ENCODE measurements at places on chromosomes 1 and 21. TPM values are rescaled to one million over a fixed set of nuclear protein-coding genes. Genes with fewer than 3 reads are reported as not detected.

DNA sequence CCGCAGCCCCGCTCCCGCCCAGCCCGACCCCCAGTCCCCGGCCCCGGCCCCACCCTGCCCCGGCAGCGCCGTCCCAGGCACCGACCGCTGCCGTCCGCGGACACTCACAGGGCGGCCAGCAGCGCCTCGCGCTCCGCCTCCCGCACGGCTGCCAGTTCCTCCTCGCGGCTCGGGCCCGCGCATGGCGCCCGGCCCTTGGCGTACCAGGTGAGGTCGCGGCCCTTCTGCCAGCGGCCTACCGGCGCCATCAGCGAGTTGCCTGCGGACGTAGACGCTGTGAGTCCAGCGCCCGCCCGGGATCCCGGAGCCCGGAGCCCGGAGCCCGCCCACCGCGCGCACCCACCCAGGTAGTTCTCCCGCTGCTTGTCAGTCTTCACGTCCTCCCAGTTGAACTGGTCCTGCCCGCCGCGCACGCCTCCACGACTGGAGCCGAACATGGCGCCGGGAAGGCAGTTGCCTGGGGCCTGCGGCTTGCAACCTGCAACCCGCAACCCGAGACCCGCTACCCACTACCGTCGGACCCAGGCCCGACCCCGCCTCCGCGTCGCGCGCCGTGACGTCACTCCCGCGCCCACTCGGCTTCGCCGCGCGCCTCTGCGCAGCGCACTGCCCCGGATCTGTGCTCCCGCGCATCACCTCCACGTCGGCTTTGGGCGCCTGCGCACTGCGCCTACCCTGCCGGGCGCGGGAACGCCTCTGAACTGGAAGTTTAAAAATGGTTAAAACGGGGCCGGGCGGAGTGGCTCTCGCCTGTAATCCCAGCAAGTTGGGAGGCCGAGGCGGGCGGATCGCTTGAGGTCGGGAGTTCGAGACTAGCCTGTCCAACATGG lies at the start of gene C1orf35:
Gene C1orf35 (minus strand): TSS at position 535 of the 830 bp plus-strand sequence. CDS start 98 bp downstream, at position 437.
- H3K4me1 ChIP-seq: peaks cover 23% of the 10 kb centered on the region
- no peaks in the 10 kb centered on the region for H3K27me3 ChIP-seq
- H3K4me3 ChIP-seq: peak within 1 kb of the TSS; percentile 87

DNA sequence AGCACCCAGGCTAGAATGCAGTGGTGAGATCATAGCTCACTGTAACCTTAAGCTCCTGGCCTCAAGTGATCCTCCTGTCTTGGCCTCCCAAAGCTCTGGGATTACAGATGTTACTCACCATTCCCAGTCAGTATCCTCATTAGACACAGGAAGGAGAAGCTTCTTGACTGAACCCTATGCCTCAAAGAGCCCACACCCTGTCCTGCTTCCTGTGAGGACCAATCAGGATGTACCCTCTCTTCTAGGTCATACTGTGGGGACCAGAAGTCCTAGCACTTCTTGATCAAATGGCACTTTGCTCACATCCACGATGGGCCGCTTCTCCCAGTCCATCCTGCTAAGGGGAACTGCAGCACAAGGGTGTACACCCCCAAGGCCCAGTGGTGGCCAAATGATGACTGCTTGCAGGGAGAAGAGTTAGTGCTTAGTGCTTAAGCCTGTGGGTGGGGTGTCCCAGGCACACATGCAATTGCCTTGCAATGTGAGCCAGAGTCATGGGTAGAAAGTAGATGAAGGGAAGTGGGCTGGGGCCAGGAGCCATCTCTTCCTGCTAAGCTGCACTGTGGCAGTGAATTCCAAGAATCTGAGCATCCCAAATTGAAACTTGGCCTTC lies 9.8 kb downstream of the CD34 start:
- peaks cover 15% of the 10 kb centered on the region for H3K4me1 ChIP-seq
- H3K36me3 ChIP-seq: no peaks in the 10 kb centered on the region
- no peak overlapping the region for H3K27ac ChIP-seq
- no peak for DNase-seq

DNA sequence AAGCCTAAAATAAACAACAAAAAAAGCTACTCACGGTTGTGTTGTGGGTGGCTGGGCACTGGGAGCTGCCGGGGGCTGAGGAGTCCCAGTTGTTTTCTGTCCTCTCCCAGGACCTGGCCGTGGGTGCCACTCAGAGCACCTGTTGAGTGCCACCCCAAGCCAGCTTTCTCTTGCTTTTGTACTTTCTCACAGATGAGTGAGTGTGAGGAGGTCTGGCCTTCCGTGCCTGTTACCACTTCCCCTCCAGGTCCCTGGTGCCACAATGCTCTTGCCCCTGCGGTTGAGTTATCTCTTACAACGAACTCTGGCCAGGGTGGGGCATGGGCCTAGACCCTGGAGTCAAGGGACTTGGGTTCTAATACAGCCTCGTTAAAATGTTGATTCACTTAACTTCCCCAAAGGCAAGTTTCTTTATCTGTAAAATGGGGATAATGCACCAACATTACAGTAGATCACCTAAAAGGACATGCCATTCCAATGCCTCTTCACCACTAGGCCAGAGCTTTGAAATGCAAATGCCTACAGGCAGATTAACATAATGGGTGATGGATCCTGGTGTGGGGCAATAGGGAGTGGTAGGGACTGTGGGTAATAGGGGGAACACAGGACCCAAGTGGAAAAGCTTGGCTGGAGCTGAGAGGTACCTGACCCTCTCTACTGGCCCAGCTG lies at the start of gene CNR2:
Gene CNR2 (minus strand): TSS at position 151 of the 669 bp plus-strand sequence. CDS start 37,745 bp downstream, outside the sequence.
- H3K27ac ChIP-seq: no peak within 1 kb of the TSS
- H3K27me3 ChIP-seq: no peaks in the 10 kb centered on the region
- peaks cover 6% of the 10 kb centered on the region for H3K4me1 ChIP-seq
- H3K36me3 ChIP-seq: no peaks in the 10 kb centered on the region

GRCh38 chr21:34865400-34866241 lies 183.5 kb downstream of the RUNX1 start:
- H3K36me3 ChIP-seq: peaks cover 85% of the 10 kb centered on the region
- H3K27me3 ChIP-seq: no peaks in the 10 kb centered on the region
- peaks cover 77% of the 10 kb centered on the region for H3K4me1 ChIP-seq
- DNase-seq: peak; percentile 79

GRCh38 chr1:21068937-21069336 lies 107.8 kb downstream of the EIF4G3 start:
- peaks cover 11% of the 10 kb centered on the region for H3K36me3 ChIP-seq
- no peak overlapping the region for H3K4me3 ChIP-seq
- H3K4me1 ChIP-seq: no peaks in the 10 kb centered on the region
- DNase-seq: no peak
- no peak overlapping the region for H3K27ac ChIP-seq

DNA sequence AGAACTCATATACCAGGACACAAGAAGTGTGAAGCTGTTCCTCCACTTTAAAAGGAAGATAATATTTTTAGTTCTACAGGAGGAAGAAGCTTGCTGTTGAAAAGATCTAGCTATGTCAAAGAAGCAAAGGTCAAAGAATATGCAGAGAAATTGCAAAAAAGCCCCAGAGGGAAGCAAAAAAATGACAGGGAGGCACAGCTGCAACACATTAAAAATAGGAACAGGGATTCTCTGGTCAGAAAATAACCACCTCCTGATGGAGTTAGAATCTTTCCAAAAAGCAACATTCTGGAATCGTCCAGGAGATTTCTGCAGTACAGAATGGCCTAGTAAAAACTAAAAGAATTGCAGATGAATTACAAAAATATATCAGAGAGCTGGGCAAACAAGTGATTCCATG lies 238.9 kb upstream of the PRMT6 start:
- no peak overlapping the region for H3K4me3 ChIP-seq
- H3K36me3 ChIP-seq: no peaks in the 10 kb centered on the region
- H3K27ac ChIP-seq: no peak overlapping the region

DNA sequence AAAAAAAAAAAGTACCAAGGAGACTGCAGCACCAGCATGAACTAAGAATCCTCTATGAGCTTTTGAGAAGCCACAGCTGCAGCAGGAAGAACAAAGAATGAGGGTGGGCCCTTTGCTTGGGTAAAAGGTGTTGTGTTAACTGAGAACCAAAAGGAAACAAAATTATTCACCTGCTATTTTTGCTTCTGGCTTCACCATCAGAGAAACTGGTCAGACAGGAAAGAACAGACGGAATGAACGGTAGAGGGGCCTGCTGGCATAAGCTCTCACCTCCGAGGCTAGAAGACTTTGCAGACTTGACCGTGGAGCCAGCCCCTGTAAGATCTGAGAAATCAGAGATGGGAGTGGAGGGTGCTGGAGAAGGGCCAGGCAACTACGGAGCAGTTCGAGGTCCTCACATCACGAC lies 27.6 kb downstream of the IL10RB start:
- no peak for DNase-seq
- H3K4me3 ChIP-seq: no peak overlapping the region
- no peaks in the 10 kb centered on the region for H3K27me3 ChIP-seq
- peaks cover 3% of the 10 kb centered on the region for H3K4me1 ChIP-seq
- peaks cover 15% of the 10 kb centered on the region for H3K36me3 ChIP-seq
- no peak overlapping the region for H3K27ac ChIP-seq

GRCh38 chr1:156602557-156602993 lies 1.3 kb upstream of the GPATCH4 start:
- H3K4me1 ChIP-seq: peaks cover 18% of the 10 kb centered on the region
- H3K27ac ChIP-seq: peak overlapping the region; percentile 31
- H3K36me3 ChIP-seq: peaks cover 35% of the 10 kb centered on the region
- peak overlapping the region; percentile 86 for H3K4me3 ChIP-seq
- H3K27me3 ChIP-seq: no peaks in the 10 kb centered on the region

- no peaks in the 10 kb centered on the region for H3K27me3 ChIP-seq
- no peak for DNase-seq
- H3K4me1 ChIP-seq: peaks cover 3% of the 10 kb centered on the region
These were observed 42.6 kb upstream of the LBR start for GRCh38 chr1:225470211-225471108.

DNA sequence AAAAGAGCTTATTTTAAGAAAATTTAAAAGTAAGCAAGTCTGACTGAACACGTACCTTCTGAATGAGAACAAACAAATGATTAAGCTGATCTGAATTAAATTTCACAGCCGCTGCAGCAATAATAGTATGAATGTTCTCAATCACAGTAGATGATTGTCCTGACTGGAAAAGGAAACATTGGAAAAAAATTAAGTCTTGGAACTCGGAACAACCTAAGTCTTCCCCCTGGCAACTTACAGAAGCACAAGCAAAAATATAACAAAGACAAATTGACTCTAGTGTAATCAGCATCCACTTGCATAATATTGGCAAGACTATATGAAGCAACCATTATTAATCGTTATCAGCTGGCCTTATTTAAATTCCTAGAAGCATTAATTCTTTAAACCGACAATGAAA lies 60.5 kb downstream of the USP24 start:
- DNase-seq: no peak
- no peaks in the 10 kb centered on the region for H3K4me1 ChIP-seq
- peaks cover 79% of the 10 kb centered on the region for H3K36me3 ChIP-seq
- H3K4me3 ChIP-seq: no peak overlapping the region

DNA sequence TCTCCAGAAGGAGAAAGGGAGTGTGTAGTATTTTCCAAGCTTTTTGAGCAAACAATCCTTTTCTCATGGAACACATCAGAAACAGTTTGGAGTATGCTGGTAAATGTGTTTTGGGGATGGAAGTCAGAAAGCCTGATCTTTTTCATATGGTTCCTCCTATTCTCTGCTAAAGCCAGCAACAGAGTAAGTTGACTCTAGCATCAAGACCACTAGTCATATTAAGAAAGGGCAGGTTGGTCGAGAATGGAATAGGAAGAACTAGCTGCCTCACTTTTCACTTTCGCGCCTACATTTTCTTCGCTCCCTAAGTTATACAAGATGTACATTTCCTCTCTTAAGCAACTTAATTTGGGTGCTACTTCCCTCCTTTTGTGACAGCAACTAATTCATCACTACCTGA lies 24.0 kb downstream of the PPT1 start:
- peaks cover 13% of the 10 kb centered on the region for H3K4me1 ChIP-seq
- no peaks in the 10 kb centered on the region for H3K27me3 ChIP-seq
- no peak overlapping the region for H3K27ac ChIP-seq
- DNase-seq: no peak
- peaks cover 78% of the 10 kb centered on the region for H3K36me3 ChIP-seq
- H3K4me3 ChIP-seq: no peak overlapping the region

GRCh38 chr1:28322194-28322593 lies 6.6 kb upstream of the MED18 start:
- H3K36me3 ChIP-seq: no peaks in the 10 kb centered on the region
- H3K27ac ChIP-seq: no peak overlapping the region
- DNase-seq: no peak
- no peak overlapping the region for H3K4me3 ChIP-seq
- H3K4me1 ChIP-seq: peaks cover 5% of the 10 kb centered on the region

- no peaks in the 10 kb centered on the region for H3K27me3 ChIP-seq
- H3K27ac ChIP-seq: no peak overlapping the region
- peak; percentile 73 for DNase-seq
- H3K36me3 ChIP-seq: no peaks in the 10 kb centered on the region
- H3K4me1 ChIP-seq: peaks cover 6% of the 10 kb centered on the region
- H3K4me3 ChIP-seq: no peak overlapping the region
These were observed 21.8 kb downstream of the EXOC8 start for GRCh38 chr1:231315887-231316286.

GRCh38 chr1:232611834-232612233 lies 18.1 kb downstream of the SIPA1L2 start:
- no peak overlapping the region for H3K4me3 ChIP-seq
- H3K27ac ChIP-seq: no peak overlapping the region
- H3K36me3 ChIP-seq: peaks cover 11% of the 10 kb centered on the region
- peaks cover 31% of the 10 kb centered on the region for H3K4me1 ChIP-seq
- H3K27me3 ChIP-seq: no peaks in the 10 kb centered on the region

DNA sequence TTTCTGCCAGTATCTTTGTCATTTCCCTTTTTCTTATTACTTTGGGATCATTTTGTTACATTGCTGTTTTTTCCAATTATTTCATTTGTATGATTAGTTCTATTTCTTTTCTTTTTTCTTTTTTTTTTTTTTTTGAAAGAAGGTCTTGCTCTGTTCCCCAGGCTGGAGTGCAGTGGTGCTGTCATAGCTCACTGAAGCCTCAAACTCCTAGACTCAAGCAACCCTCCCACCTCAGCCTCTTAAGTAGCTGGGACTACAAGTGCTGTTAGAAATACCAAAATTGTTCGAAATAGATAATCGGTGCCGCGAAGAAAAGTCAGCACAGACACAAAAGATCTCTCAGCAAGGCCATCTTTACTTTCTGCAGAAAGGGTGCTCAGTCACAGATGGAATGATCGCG lies 26.6 kb upstream of the COL6A1 start:
- no peak overlapping the region for H3K4me3 ChIP-seq
- H3K27me3 ChIP-seq: peaks cover 47% of the 10 kb centered on the region
- H3K4me1 ChIP-seq: peaks cover 16% of the 10 kb centered on the region
- no peak for DNase-seq
- H3K36me3 ChIP-seq: no peaks in the 10 kb centered on the region

GRCh38 chr1:151311011-151311410 lies 16.2 kb downstream of the PI4KB start:
- no peaks in the 10 kb centered on the region for H3K27me3 ChIP-seq
- H3K27ac ChIP-seq: no peak overlapping the region
- DNase-seq: no peak
- peaks cover 77% of the 10 kb centered on the region for H3K36me3 ChIP-seq
- H3K4me3 ChIP-seq: no peak overlapping the region

- H3K36me3 ChIP-seq: no peaks in the 10 kb centered on the region
- no peak overlapping the region for H3K27ac ChIP-seq
- H3K4me1 ChIP-seq: no peaks in the 10 kb centered on the region
- H3K27me3 ChIP-seq: no peaks in the 10 kb centered on the region
- no peak for DNase-seq
These were observed 800 bp upstream of the MMP23B start for GRCh38 chr1:1630965-1631781.

Gene DYRK1A
- 58.6 TPM for total RNA-seq

Gene URB2
- 35.5 TPM for total RNA-seq

Gene XCL2
- not detected for total RNA-seq

Gene TTC39A
- 0.35 TPM for total RNA-seq

Gene IGSF21
- total RNA-seq: not detected

Gene SLFNL1
- 0.28 TPM for total RNA-seq

Gene LCE1B
- 2.0 TPM for total RNA-seq

Data from MCF 10A (cell line).